HS-5 (cell line): ENCODE measurements at places on chromosomes 16 and 17.

- DNase-seq, result no peak
These were observed 3.3 kb upstream of the SLC25A39 start for GRCh38 chr17:44327715-44328449.

- no peak for DNase-seq
These were observed 78.3 kb downstream of the GAS7 start for GRCh38 chr17:10120109-10120485.

DNA sequence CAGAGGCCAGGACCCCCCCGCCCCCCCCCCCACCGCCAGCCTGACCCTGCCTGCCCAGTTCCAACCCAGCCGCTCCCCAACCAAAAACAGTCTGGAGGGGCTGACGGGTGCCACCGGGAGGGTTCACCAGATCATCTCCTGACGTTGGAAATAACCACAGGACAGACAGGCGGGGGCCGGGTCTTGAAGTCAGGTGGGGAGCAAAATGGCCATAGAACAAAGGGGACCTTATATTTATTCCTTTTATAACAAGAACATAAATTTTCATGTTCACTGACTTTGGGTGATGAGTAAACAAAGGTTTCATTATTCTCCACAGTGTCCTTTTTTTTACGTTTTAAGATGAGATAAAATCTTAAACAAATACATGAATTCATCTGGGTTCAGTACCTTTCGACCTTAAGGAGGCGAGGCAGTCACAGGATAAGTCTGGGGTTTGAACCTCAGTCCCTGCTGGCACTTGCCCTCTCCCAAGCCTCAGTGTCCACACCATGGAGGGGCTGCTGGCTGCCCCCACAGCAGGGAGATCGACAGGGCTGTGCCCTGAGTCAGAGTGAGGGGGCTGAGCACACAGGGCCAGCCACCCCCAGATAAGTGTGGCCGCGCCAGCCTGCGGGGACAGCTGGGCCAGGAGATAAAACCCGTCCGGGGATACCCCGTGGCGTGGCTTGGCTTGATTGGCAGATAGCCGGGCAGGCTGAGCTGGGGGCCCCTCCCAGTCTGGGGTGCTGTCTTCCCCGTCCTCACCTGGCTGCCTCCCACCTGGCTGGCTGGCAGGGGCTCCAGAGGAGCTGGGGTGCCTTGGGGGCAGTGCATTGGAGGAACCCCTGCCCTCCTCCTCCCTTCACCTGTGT is 15.0 kb downstream of the SLC7A5 start:
- DNase-seq, result no peak

DNA sequence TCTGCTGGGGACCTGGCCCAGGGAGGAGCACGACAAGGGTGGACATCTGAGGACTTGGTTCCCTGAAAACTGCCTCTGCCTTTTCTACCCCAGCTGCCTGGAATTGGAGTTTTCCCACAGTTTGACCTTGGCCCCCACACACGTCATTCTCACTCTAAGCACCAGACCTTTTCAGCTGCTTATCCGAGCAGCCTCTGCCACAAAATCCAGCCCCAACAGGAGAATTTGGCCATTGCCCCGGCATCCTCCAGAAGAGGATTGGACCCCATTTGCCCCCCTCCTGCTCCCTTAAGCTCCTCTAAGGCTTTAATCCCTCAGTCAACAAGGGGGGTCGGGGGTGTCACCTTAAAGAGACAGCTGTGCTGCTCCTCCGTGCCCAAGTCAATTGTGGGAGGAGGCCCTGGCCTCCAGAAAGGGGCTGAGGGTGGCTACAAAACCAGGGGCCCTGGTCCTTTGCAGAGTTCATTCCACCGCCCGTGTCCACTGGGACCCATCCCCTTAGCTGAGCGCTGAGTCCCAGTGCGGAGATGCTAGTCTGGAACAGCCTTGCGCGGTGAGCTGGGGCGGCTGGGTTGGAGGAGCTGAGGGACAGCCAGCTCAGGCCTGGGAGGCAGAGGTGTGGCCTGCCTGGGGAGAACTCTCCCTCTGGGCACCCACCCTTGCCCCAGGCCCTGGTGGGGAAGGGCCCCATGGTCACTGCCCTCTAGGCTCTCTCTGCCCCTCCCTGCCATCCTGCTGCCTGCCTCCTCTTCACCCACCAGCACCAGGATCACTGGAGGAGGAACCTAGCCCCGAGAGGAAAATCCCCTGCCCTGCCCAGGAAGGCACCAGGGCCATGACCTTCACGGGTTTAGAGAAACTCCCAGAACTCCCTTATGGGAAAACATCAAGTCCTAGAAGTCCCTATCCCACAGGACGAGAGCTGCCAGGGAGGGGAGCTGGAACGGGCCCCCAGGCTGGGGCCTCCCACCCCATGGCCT is 18.8 kb downstream of the TTYH2 start:
- DNase-seq, result no peak

GRCh38 chr16:22400900-22401299 is 26.5 kb upstream of the CDR2 start:
- DNase-seq, result no peak

- DNase-seq, result no peak
These were observed 805 bp upstream of the SCARF1 start for GRCh38 chr17:1646199-1646875.

GRCh38 chr16:776824-777223 is 11.4 kb downstream of the RPUSD1 start:
- DNase-seq, result no peak

DNA sequence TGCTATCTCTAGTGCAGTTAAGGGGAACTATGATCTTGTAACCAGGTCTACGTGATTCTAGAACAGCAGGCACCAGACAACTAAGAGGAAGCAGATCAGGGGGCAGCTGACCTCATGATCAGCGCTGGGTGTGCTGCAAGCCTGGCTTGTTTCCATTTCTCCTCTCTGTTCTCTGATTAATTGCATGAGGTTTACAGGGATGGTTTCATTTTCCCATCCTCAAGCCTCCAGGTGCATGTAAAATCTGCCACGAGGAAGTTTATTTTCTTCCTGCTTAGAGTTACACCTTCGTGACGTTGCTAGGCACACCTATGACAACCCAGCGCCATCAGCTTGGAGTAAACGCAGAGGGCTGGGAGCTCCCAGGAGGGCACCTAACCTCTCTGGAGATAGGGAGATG is 4.3 kb upstream of the NUPR1 start:
- no peak for DNase-seq

DNA sequence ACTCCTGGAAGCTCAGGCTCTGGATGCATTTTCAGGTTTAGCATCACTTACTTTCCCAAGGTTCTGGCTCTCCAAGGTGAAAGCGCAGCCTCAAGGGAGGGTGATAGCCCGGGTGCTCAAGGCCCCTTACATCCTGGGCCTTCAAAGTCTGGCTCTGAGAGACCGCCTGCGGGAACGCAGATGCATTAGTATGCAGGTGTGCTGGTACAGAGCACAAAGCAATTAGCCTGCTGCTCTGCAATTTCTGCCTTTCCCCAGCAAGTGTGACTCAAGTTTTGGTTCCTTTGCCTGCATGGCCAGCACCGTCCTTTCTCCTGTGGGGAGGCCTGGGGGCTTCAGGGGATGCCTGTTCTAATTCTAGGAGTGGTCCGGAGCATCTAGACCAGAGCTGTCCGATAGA is 116.2 kb downstream of the AATF start:
- DNase-seq, result no peak

- no peak for DNase-seq
These were observed 23.1 kb upstream of the TMEM94 start for GRCh38 chr17:75433218-75433783.

GRCh38 chr16:27314986-27315332 is 1.2 kb downstream of the IL4R start:
- DNase-seq, result no peak

DNA sequence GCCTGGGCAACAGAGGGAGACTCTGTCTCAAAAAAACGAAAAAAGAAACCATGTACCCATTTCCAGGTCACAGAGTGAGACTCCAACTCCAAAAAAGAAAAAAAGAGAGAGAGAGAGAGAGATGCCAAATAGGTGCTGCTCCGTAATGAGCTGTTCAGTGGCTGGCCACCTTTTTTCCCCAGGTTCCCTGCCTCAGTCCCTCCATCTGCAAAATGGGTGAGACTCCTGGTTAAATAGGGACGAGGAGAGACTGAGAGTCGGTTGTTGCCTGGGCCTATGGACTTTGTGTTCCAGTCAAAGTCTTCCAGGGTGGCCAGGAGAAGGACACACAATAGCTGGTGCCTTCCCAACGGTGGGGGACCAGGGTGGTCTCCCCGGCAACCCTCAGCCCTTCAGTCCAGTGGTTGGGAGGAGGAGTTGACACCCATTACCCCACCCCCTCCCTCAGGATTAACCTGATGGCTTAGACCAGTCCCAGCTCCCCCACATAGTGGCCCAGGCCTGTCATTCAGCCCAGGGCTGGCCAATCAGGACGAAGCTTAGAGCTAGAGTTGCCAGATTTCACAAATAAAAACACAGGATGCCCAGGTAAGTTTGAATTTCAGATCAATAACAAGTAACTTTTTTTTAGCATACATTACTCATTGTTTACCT is 258.2 kb downstream of the PARN start:
- DNase-seq, result no peak

GRCh38 chr17:74234486-74234885 is 21.1 kb downstream of the TTYH2 start:
- no peak for DNase-seq

DNA sequence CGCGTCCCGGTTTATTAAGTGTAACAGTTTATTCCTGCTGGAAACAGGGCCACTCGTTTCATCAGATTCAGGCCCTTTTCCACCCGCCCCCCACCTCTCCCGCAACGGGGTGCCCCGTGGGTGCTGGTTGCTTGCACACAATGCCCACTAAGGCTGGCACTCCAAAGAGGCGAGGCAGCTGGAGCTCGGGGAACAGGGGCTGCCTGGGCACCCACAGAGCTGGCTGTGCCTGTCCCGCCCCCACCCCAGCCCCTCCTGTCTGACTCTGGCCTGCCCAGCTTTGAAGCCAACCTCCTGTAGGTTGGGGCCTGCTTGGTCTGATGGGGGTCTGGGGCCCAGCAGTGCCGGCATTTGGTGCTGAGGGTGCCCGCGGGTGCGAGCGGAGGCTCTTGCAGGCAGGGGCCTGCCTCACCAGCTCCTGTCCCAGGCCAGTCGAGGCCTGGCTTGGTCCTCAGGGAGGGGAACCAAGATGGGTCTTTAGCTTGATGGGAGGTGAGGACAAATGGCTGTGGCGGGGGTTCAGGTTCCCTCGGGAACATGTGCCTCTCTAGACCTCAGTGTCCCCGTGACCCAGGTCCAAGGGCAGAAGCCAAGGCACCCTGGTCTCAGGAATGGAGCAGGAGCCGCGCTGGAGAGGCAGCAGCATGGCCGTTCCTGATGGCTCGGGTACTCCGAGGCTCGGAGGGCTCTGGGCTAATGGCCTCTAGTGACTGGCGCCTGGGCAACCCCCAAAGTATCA is 20.1 kb downstream of the MYBBP1A start:
- no peak for DNase-seq

DNA sequence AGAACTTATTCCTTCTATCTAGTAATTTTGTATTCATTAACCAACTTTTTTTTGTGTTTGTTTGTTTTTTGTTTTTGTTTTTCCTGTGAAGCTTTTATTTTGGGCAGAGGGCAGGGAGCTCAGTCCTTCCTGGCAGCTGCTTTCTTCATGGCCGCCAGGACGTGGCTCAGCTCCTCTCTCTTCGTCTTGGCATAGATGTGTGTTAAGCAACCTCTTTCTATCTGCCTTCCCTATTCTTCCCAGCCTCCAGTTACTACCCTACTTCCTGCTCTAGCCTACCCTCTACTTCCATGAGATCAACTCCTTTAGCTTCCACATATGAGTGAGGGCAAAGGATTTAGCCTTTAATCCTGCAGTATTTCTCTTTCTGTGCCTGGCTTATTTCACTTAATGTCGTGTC is 8.2 kb upstream of the BRD7 start:
- no peak for DNase-seq

- no peak for DNase-seq
These were observed 20.6 kb downstream of the SLC12A3 start for GRCh38 chr16:56885446-56886162.

- no peak for DNase-seq
These were observed 48.9 kb downstream of the IRX6 start for GRCh38 chr16:55372792-55373488.

GRCh38 chr17:17612085-17613022 is 20.8 kb upstream of the PEMT start:
- no peak for DNase-seq

GRCh38 chr16:22075776-22076175 is 16.6 kb upstream of the VWA3A start:
- no peak for DNase-seq
